Eye (tissue), 1 donor: ENCODE measurements at places on chromosomes 3 and 15.

DNA sequence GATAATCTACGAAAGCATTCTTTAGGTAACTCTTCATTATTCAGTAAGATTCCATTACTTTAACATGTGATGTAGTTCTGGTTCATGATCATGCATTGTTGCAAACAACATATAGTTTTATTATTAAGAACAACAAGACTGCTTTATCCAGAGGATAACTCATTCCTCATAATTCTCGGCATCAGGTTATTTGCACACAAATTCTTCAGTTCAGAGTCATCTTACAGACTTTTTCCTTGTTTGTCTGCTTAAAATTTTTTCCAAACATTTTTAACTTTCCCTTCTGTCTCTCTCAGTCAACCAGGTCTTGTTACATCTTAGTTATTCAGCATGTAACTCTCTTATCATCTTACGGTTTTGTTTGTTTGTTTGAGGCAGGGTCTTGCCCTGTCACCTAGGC lies 60.1 kb downstream of the VGLL3 start:
- DNase-seq = no peak

DNA sequence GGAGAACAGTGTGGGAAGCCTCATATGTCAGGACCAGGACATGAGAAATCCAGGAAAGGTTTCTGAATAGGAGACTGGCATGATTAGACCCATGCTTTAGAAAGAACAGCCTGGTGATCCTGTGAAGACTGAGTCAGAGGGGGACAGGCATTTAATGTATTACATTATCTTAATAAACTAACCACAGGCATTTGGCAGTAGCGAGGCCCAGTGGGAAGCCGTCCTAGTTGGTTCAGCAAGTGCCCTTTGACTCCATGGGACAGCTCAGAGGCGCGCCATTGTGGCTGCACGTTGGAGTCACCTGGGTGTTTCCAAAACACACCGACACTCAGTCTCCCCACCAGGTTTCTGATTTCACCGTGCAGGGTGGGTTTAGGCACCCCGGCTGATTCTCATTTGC lies 90.5 kb upstream of the DGKG start:
- DNase-seq = no peak

DNA sequence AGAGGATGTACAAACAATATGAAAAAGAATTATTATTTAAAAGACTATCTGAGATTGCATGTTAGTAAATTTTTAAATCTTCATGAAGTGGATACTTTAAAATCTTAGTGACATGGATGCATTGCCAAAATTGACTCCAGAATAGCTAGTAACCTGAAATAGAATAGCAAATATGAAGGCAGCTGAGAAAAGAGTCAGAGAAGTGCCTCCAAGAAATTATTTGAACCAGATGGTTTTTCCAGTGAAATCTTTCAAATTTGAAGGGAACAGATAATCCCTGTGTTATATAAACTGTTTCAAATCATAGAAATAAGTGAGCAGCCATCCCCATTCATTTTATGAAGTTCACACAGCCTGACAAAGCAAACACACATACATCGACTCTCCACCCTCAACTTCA lies 29.6 kb downstream of the FSIP1 start:
- peak; percentile 71 for DNase-seq

- DNase-seq = no peak
These were observed 433.8 kb upstream of the SUCLG2 start for GRCh38 chr3:68088216-68088615.
